Muscle of leg (tissue), 16 donors: ENCODE measurements at places on chromosomes 2 and 18. TPM values are rescaled to one million over a fixed set of nuclear protein-coding genes. Genes with fewer than 3 reads are reported as not detected.

Gene DCC
- 0.16 TPM for polyA plus RNA-seq

Gene TGOLN2
- polyA plus RNA-seq, result 67.8 TPM

Gene C2orf80
- polyA plus RNA-seq, result not detected

Gene DSG2
- 14.8 TPM for polyA plus RNA-seq

Gene FOSL2
- polyA plus RNA-seq, result 12.3 TPM

Gene COL4A4
- 0.04 TPM for polyA plus RNA-seq

Gene ERICH2
- polyA plus RNA-seq, result 0.86 TPM
